ENCODE measurements at places on chromosomes 13 and 19.

- no peak for DNase-seq
Measured at GRCh38 chr19:43804432-43804831, 2.2 kb upstream of the LYPD5 start.

DNA sequence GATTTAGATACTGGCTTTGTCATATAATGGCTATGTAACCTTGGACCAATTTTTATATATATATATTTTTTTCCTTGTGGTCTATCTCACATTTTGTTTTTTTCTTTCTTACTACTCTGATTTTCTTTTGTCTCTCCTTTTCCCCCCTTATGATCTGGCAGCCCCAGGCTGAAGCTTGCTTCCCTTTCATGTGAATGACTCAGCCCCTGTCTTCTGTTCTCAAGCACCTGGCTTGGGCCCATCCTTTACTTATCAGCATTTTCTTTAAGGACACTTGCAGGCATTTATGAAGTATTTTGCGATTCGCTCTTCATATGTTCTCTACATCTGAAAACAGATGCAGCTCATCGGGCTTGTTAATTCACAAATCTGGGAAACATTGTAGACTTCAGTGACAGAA lies 163.6 kb downstream of the SPRY2 start:
- no peak for DNase-seq

- DNase-seq: no peak
Measured at GRCh38 chr19:50206191-50206590, 2.8 kb downstream of the MYH14 start.

DNA sequence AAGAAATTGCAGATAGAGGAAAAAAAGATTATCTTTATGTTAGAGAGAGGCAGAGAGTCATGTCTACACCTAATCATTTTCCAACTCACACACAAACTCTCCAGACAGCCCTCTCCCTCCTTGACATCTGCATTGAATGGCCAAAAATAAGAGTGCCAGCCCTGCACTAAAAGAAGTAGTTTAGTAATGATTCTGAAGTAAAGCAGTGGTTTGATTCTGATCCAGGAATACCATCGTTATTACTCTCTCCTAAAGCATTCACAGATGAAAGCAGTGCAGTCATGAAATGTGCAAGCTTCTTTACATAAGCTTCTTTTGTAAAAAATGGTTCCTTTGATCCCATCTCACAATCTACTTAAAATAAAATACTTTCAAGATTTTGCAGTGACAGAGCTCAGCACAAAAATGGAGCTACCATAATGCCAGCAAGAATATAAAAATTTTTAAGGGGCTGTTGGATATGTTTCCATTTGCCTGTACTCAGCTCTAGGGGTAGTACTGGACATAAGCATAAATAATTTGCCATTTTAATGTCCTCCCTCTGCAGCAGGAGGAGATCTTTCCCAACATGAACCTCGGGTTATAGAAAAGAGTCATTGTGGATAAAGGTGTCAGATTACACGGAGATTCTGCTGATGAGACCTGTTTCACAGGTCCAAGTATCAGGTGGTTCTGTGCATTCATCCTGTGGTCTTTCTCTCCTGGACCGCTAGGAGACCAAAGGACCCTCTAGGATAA lies 406.3 kb downstream of the DCT start:
- no peak for DNase-seq

DNA sequence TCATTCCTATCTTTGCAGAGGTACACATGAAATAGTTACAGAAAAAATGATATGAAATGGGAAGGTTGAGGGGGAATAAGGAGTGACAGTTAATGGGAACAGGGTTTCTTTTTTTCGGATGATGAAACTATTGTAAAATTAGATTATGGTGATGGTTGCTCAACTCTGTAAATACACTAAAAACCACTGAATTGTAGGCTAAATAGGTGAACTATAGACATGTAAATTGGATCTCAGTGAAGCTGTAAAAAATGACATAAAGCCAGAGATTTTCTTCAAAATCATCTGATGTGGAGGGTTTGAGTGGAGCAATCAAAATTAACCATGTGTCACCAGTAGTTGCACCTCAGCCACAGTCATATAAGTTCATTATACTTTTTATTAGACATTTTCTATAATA lies 6.6 kb upstream of the FLT3 start:
- DNase-seq: no peak

GRCh38 chr19:11995174-11995573 lies 30.3 kb downstream of the ZNF763 start:
- no peak for DNase-seq

DNA sequence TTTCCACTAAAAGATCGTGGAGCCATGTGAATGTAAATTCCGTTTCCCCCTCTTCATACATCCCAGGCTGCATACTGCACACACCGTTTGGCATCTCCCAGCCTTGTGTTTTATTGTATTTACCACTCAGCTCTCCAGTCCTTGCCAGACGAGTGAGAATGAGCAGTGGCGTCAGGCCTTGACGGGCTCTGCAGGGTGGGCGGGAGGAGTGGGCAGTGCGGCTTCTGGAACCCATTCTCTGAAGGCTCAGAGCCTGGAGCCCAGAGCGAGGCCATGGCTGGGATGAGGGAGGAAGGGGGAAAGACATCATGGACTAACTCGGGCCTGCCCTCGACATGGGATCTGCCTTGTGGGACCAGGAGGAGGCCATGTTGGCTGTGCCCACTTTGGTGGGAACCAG lies 25.1 kb downstream of the BICRA start:
- DNase-seq: no peak

DNA sequence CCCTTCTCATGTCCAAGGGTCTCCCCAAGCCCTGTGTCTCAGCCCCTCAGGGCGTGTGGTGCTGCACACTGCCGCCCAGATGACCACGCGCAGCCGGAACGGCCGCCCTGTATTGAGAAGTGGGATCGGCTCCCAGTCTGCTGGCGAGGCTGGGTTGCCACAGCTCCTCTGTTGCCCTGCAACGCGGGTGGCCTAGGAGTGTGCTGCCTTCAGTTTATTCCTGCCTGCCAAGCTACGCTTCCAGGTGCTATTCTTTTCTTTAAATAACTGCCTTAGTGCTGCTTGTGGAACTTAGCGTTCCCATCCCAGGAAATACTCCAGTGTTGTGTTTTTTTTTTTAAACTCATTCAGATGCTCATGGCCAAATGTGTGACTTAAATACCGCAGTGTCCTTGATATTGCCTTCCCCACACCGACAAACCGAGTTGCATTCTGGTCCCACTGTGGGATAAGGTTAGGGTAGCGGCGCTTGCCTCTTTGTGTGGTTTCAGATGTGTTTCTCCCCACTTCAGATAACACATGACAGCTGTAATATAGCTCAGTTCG lies 16.6 kb downstream of the ACTN4 start:
- DNase-seq: peak; percentile 44

- DNase-seq: no peak
Measured at GRCh38 chr13:44050450-44051063, 170.9 kb downstream of the LACC1 start.

- no peak for DNase-seq
Measured at GRCh38 chr19:31023038-31023437, 326.2 kb downstream of the TSHZ3 start.

DNA sequence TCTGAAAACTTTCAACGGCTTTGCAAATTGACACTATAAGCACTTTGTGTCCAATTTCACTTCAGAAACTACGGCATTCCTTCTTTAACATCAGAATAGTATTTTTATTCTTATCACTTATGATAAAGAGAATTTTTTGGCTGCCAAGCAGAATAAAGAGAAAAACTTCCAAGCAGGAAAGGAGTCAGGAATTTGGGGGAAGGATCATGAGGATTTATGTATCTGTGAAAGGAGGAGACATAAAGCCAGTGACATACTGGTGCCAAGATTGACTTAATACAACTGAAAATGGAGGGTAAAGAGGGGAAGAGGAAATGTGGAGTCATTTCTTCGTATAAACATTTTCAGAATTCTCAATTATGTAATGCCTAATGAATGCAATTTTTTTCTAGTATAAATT lies 94.7 kb downstream of the RBM26 start:
- DNase-seq: no peak

- DNase-seq: no peak
Measured at GRCh38 chr13:36750046-36750445, 69.0 kb upstream of the RFXAP start.

- no peak for DNase-seq
Measured at GRCh38 chr13:22127277-22128164, 456.6 kb downstream of the FGF9 start.

DNA sequence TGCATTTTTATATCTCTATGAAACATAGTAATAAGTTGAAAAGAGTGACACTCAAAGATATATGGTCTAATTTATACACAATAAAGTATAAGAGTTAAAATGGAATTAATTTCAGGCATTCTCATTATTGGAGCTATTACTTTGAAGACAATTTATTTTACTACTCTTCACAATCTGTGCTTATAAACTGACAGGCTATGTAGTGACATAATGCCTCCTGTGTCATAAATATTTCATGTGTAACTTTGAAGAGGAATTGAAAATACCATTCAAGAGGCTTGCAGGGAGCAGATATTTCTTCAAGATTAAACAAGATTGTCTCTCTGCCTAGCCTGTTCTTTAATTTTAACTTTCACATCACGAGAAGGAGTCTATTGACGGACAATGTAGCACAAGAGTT lies 1881.5 kb upstream of the PCDH20 start:
- DNase-seq: no peak

DNA sequence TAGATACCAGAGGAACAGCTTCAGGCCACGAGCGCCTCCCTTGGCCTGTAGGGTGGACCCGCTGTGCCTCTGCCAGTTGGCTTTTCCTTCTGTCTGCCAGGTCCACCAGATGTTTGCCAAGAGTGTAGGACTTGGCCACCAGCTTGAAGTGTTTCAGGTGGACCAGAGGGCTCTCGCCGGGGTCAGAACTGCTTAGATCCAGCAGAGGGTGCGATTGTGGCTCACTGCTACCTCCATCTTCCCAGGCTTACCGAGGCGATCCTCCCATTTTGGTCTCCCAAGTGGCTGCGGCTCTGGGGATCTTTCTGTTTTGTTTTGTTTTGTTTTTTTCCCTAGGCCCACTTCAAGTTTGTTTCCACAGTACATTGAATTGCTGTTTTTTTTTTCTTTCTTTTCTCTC lies 23.0 kb upstream of the ZNF730 start:
- DNase-seq: no peak

DNA sequence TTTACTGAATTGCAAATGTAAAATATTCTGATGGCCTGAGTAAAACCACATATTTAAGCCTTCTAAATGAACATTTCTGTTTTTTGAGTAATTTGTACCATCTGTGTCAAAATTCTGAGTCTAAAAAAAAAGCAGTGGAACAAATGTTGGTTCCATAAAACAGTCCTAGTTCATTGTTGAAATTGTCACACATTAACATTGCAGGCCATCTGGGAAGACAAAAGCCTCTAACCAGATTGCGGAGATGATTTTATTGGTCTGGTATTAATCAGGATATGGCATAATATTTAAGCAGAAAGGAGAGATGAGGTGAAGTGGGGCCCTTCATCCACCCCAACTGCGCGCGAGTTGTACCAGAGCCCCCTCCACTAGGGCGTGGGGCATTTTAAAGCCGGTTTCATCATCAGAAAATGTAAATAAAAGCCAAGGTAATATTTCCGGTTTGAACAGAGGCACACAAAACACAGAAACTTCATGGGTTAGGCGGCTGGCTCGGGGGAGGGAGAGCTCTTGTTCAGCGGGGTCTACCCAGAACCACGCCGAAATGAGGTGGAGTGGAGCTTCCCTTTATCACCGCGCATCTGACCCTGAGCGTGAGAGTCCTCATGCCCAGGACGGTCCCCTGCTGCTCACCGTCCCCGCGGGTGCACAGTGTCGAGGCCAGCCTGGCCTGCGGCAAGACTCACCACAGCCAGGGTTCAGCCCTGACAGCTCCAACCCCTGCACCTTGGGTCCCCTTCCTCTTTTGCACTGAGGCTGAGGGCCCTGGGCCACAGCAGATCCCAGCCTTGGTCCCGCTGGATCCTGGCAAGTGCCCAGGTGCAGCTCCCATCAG lies 169.2 kb downstream of the URI1 start:
- DNase-seq: no peak

GRCh38 chr13:99796175-99796819 lies 175.3 kb downstream of the ZIC5 start:
- DNase-seq: peak; percentile 14

DNA sequence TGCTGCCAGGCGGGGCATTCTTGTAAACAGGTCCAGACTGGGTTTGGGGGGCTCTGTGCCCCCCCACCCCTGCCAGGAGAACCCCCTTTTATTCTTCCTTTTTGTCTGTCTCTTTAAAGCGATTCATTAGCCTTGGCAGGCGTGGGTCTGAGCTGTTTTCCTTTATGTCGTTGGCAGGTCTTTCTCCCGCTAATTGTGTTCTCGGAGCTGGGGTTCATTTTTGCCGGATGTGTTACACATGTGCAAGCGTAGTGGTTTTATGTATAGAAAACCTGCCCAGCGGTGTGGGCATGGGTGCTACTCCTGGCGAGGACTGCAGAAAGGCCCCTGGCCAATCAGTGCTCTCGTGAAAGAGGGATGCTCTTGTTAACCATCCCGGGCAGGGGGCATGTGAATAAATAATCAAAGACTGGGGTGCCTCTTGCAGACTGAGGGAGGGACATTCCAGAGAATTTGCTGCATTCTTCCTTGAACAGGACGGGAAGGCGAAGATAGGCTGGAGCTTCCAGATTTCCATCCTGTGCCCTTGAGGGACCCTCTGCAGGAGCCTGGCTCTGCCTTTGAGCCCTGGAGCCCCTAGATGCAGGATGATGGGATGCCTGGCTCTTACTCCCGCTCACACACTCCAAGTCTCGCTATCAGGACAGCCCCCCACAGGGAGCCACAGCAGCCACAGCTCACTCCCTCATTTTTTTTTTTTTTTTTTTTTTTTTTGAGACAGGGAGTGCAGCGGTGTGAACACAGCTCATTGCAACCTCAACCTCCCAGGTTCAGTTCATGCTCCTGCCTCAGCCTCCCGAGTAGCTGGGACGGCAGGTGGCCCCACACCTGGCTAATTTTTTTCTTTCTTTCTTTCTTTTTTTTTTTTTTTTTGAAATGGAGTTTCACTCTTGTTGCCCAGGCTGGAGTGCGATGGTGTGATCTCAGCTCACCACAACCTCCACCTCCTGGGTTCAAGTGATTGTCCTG lies 14.1 kb downstream of the CARM1 start:
- no peak for DNase-seq

GRCh38 chr19:2236064-2236313 lies 140 bp downstream of the PLEKHJ1 start:
- DNase-seq: no peak

DNA sequence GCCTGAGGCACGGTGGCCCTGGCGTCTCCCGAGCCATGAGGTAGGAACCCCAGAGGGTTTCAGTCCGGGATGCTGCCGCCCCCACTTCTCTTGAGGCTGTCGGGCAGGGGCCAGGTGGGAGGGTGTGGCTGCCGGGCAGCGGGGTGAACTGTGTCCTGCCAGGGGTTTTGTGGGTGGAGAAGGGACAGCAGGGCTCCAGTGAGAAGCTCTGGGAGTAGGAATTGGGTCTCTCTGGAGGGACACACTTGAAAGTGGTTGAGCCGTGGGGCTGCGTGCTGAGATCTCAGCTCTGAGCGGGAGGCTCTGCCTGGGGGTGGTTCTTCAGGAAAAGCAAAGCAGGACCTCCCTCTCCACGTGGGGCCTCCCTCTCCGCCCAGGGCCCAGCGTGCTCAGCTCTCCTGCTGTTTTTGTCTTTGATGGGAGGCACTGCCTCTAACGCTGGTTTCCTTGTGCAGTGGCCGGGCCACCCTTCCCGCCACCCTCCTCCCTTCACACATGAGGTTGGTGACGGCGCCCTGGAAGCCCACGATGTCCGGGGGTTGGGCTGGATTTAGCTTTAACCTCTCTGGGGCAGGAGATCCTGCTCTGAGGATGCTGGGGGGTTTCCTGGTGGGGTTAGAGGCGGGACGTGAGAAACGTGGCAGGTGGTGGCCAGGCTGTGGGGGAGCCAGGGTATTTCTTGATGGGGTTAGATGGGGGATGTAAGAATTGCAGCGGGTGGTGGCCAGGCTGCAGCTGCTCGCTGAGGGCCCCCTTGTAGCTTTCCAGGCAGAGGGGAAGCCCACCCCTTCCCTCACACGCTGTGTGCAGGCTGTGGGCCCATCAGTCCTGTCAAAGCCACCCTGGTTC lies 15.3 kb upstream of the ZNF554 start:
- DNase-seq: no peak

All from right kidney (tissue), 9 donors.